ENCODE measurements at places on chromosomes 5 and 9.

DNA sequence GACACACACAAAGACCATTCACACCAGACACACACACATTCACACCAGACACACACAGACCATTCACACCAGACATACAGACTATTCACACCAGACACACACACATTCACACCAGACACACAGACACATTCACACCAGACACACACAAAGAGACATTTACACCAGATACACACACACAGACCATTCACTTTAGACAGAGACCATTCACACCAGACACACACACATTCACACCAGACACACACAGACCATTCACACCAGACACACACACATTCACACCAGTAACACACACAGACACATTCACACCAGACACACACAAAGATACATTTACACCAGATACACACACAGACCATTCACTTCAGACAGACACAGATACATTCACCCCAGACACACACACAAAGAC lies 29.0 kb upstream of the FCN1 start:
- DNase-seq, result no peak

DNA sequence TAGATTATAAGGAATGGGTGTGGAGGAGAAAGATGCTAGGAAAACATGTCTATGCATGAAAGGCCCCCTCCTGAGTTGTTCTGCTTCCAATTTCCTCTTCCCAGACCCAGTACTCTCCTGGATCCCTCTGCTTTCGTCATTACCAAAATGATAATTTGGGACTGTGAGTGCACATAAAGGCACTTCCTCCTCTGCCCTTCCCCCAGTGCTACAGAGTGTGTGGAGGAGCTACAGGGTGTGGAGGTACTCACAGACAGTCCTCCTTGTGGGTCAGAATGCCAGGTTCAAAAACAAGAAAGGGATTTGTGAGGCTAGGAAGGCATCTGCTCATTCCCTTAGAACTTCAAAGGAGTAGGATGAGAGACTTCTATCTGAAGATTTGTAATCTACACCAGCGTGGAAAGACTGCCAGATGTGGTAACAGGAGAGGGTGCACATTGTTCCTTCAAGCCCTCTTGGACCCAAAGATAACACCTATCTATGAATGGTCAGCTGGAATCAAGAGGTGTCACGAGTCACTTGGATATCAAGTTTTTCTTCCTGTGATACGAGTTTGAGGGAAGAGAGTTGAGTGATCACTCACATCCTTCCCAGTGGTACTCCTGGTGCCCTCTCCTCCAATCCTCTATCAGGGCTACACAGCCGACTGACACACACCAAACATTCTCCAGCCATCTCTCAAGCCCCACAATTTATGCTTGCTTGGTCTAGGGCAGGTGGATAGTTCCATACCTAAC lies 201.1 kb downstream of the EPB41L4A start:
- no peak for DNase-seq

- DNase-seq, result no peak
Observed at GRCh38 chr9:129494113-129494789, 126.7 kb downstream of the C9orf50 start.

- no peak for DNase-seq
Observed at GRCh38 chr5:43367453-43367852, 44.7 kb downstream of the CCL28 start.

DNA sequence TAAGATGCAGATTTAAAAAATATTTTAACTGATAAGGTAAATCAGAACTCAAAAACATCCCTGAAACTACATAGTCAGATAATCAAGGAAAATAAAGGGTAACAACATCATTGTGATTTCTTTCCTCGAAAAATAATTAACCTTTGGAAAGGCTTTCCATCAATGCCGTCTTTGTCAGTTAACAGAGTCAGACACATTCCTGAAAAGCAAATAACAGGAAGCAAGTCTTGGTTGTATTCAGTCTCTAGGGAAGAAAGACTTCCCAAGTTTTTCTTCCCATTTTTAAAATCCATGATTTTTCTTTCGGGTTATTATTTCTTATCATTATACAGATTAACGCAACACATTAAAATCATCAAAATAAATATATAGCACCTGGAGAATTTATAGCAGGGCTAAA lies 256.4 kb upstream of the CDH6 start:
- DNase-seq, result no peak

GRCh38 chr5:7376871-7377270 lies 19.1 kb upstream of the ADCY2 start:
- no peak for DNase-seq
